Activated T-helper 17 cell treated with anti-CD3 and anti-CD28 coated beads, Interleukin-2, amount 50 U/mL, for 72 hours (primary cell): ENCODE measurements at places on chromosomes 7 and 10.

DNA sequence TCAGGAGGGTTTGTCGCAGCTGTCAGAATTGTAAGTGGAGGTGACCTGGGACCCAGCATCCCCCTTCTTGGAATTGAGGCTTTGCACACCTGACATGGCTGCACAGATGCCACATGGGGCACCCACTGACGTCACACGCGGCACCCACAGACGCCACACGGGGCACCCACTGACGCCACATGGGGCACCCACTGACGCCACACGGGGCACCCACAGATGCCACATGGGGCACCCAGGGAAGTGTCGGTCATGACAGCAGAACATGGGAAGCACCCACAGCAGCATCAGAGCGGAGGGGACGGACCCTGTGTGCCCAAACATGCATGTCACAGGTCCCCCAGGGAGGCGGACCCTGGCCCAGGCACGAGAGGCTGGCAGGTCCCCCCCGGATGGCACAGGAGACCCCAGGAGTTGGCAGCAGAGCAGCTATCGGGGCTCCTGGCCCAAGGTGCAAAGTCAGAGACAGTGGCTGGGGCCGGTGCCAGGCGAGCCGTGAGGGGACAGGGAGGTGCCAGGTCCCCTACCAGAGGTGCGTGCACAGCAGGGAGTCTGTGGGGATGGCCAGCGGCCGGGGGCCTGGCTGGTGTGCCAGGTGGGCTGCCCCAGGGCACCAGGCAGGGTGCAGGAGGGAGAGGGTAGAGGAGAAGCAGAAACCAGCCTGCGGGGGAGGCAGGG is 21.1 kb downstream of the KNDC1 start:
- ATAC-seq = no peak

DNA sequence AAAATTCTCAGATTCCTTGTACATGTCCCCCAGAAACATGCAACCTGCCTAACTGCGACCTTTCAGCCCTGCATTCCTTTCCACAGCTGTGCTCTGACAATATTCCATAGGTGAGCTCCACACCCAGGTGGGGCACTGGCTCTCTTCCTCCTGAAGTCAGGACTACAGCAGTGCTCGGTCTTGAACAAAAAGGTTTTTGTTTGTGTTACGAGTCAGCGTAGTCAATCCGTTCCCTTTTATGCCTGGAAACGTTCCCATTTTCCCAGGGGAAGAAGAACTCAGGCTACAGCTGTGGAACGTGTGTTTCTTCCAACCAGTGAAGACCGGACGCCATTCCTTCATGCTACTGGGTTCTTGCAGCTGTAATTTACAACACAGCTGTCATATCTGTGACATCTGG is 52.4 kb upstream of the PFKP start:
- ATAC-seq = no peak

GRCh38 chr10:124162774-124163354 is 69.5 kb upstream of the CHST15 start:
- ATAC-seq = no peak

DNA sequence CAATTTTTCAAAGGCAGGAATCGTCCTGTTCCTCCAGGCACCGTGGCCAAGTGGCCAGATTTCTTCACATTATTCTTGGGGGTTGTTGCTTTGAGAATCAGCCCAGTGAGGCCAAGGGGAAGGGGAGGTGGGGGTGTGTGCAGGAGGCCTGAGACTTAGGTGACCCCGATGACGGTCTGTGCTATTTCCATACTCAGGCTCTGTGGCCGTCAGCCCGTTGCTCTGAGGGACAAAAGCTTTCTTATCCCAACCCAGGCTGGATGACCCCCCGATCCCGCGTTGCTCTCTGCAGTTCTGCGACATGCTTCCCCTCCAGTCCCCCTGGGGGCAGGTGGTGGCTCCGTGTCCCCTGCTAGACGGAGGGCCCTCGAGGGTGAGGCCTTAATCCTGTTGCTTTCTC is 14.2 kb downstream of the DOCK1 start:
- no peak for ATAC-seq

GRCh38 chr7:152313831-152314604 is 121.8 kb downstream of the KMT2C start:
- no peak for ATAC-seq

DNA sequence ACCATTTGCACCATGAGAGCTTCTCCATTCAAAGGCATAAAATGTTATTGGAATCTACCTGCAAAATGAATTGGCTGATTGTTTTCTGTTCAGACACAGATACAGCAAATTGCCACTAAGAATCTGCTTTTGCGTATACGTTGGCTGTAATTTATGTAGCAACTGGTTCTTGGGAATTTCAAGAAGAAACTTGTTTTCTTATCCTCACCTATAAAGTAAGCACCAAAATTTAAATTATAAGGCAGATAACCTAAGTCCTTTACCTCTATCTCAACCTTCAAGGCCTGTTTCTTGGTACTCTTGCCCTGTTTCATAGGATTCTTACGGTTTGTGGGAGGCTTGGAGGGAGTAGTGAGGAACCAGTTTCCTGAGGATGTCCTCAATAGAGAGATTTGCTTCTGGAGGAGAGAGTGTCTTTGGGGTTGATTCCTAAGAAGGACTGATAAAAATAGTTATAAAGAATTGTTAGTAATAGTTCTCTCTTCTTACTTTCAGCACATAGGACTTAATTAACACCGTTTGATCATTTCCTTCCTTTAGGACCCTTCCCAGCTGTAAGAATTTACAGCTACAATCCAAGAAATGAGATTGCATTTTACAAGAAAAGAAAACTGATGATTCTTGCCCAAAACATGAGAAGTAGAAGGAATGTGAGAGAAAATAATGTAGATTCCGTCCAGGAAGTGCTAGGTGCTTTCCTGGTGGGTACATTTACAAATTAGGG is 2.0 kb downstream of the STAMBPL1 start:
- ATAC-seq = no peak

- no peak for ATAC-seq
These were observed 100.5 kb downstream of the GLRX3 start for GRCh38 chr10:130236711-130237110.

GRCh38 chr7:65276822-65277221 is 96.8 kb upstream of the ZNF92 start:
- no peak for ATAC-seq

DNA sequence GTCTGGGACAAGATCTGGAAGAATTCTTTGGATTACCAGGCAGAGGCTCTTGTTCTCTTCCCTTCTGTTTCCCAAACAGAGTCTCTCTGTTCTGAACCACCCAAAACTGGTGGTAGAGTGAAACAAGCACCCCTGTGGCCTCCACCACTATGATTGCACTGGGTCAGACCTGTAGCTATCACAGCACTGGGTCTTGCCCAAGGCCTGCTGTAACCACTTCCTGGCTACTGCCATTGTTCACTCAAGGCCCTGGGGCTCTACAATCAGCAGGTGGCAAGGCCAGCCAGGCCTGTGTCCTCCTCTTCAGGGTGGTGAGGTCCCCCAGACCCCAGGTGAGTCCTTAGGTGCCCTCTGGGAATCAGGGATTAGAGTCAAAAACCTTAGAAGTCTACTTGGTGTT is 4.1 kb upstream of the LRRC17 start:
- no peak for ATAC-seq

- ATAC-seq = no peak
These were observed 73.6 kb downstream of the ARHGAP12 start for GRCh38 chr10:31855033-31855432.
